Stromal cell of bone marrow (primary cell): ENCODE measurements at places on chromosomes 5 and 9.

GRCh38 chr5:18394443-18394804 lies 760.2 kb downstream of the TAF11L14 start:
- DNase-seq = no peak

DNA sequence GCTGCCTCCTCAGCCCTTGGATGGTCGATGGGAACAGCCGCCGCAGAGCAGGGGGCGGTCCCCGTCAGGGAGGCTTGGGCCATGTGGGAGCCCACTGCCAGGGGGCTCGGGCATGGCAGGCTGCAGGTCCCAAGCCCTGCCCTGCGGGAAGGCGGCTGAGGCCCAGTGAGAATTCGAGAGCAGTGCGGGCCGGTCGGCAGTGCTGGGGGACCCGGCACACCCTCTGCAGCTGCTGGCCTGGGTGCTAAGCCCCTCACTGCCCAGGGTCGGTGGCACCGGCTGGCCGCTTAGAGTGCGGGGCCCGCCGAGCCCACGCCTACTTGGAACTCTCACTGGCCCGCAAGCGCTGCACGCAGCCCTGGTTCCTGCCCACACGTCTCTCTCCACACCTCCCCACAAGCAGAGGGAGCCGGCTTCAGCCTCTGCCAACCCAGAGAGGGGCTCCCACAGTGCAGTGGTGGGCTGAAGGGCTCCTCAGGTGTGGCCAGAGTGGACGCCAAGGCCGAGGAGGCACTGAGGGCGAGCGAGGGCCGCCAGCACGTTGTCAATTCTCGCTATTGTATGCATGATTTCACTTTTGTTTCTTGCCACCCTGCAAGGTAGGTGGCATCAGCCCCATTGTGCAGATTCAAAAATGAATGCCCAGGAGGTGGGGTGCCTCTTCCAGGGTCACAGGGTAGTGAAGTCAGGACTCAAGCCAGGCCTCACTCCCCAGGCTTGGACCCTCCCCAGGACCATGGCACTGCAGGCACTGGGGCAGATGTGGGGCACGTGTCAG lies 48.6 kb downstream of the COL15A1 start:
- no peak for DNase-seq

DNA sequence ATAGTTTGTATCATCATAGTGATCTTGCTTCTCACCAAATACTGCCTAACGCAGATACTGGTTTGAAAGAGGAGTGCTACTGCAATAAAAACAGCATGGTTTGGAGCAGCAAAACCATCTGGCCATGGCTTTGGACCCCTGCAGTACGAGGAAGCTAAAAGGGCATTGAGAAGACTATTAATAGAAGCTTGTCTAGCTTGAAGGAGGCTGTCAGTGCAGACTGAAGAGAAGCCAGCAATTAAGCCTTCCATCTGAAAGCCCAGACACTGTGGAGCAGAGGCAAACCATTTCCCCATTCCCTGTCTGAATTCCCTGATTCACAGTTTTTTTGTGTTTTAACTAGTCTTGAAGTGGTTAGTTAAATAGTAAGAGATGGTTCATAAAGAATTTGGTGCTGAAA lies 281.6 kb downstream of the PTPRD start:
- DNase-seq = no peak

- DNase-seq = no peak
Observed at GRCh38 chr9:92294297-92294676, 790 bp upstream of the IARS1 start.

DNA sequence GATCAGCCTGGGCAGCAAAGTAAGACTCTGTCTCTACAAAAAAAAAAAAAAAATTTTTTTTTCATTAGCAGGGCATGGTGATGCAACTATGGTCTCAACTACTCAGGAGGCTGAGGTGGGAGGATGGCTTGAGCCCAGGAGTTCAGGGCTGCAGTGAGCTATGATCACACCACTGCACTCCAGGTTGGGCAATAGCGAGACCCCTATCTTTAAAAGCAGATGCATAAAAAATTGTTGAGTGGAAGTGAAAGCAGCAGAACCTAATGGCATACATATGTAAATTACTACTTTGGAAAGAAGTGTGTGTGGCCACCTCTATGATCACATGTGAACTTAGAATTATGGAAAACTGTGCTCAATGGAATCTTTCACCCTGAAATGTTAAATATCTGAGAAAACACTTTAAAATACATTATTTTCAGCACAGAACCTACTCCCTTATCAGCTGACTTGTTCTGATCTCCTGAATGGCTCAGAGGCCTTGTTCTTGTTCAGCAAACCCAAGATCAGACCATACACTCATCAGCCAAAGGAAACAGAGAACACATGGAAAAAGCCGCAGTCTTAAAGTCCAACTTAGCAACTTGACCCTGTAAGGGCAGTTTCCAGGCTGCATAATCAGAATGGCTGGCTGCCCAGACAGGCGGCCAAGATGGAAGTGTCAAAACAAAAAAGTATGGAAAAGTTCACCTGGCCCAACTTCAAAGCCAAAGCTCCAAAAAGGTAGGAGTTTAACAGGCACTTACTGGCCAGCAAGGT lies 56.5 kb downstream of the SIL1 start:
- peak; percentile 92 for DNase-seq

DNA sequence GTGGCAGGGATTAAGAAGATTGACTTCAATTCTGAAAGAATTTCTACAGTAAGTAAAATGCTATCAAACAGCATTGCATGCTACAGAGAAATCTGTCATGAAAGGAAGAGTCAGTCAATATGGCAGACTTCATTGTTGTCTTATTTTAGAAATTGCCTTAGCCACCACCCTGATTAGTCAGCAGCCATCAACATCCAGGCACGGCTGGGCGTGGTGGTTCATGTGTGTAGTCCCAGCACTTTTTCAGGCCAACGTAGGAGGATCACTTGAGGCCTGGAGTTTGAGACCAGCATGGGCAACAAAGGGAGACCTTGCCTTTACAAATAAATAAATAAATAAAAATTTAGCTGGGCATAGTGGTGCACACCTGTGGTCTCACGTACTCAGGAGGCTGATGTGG lies 46.6 kb downstream of the RMI1 start:
- DNase-seq = no peak

- no peak for DNase-seq
Observed at GRCh38 chr5:16557477-16557876, 59.3 kb downstream of the RETREG1 start.

GRCh38 chr5:86665984-86666760 lies 48.4 kb downstream of the COX7C start:
- DNase-seq = no peak

- no peak for DNase-seq
Observed at GRCh38 chr5:33445798-33446197, 5.0 kb downstream of the TARS1 start.

GRCh38 chr5:123035918-123036390 lies 571 bp downstream of the PPIC start:
- DNase-seq = peak; percentile 16

GRCh38 chr9:114233491-114234185 lies 78.3 kb downstream of the COL27A1 start:
- DNase-seq = no peak

DNA sequence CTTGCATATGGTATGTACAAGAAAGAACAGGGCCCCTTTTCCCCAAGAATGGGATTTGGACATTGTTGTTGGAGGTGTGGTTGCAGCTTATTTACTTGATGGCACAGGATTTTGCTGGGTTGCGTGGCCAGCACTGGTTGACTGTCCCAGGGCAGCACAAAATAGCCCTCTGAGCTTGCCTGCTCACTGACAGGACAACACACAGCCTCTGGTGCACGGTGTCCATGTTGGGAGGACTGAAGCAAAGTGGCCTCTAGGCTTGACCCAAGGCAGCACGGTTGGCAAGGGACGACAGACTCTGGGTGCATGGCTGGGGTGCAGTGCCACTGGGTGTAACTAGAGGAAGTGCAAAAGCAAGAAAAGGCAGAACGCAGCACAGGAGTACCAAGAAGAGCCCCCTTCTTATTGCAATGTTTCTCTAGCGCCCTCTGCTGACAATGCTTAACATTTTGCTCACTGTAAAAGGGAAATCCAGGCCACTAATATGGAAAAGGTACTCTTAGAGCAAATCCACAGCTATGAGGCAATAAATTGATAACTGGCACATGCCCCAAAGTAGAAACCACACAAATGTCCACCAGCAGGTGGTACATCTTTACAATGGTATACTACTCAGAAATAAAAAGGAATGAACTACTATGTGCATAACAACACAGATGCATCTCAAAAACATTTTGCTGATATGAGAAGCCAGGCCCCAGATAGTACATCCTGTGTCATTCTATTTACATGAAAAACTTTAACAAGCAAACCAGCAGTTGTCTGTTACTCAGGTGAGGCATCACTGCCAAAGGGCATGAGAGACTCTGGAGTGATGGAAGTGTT lies 47.4 kb upstream of the BARX1 start:
- no peak for DNase-seq

- peak; percentile 23 for DNase-seq
Observed at GRCh38 chr5:31638748-31639418, at the start of gene PDZD2. TSS of gene PDZD2 (plus strand) at chr5:31639131.

- no peak for DNase-seq
Observed at GRCh38 chr9:30411571-30411970, 1972.9 kb upstream of the ACO1 start.
